Activated CD8-positive, alpha-beta memory T cell treated with anti-CD3 and anti-CD28 coated beads, Interleukin-2, amount 10 ng/mL, durations not matched to agents 7 days and 5 days (primary cell): ENCODE measurements at places on chromosomes 3 and 15.
A peak's percentile ranks its signal among the peaks of the same experiment; 100 is the strongest.

GRCh38 chr3:99984668-99985067, 129.6 kb downstream of the FILIP1L start:
- H3K4me3 ChIP-seq = no peak overlapping the region
- DNase-seq = no peak
- no peaks in the 10 kb centered on the region for H3K27me3 ChIP-seq
- no peak overlapping the region for H3K27ac ChIP-seq
- no peaks in the 10 kb centered on the region for H3K4me1 ChIP-seq
- H3K36me3 ChIP-seq = no peaks in the 10 kb centered on the region

DNA sequence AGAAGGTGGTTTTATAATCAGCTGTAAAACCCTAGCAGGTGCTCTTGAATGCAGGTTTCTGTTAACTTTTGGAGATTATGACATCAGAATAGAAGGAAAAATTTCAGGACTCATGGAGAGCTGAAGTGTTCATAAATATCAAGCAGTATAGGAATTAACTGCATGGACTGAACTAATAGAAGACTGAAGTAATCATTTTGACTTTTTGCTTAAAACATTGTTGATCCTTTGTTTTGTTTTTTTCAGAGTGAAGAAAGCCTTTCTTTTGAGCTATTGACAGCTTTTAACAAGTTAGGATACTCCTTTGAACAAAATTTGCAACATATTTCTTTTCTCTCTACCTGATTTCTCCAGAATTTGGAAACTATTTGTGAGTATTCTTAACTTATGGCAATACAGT, 70.6 kb upstream of the DAZL start:
- no peak for DNase-seq
- no peak overlapping the region for H3K4me3 ChIP-seq
- no peak overlapping the region for H3K27ac ChIP-seq
- H3K4me1 ChIP-seq = no peaks in the 10 kb centered on the region

- peaks cover 33% of the 10 kb centered on the region for H3K27me3 ChIP-seq
- DNase-seq = no peak
- H3K36me3 ChIP-seq = no peaks in the 10 kb centered on the region
- no peak overlapping the region for H3K27ac ChIP-seq
These were observed 59.1 kb upstream of the CSTA start for GRCh38 chr3:122265957-122266356.

- peak overlapping the region; percentile 70 for H3K4me3 ChIP-seq
- H3K36me3 ChIP-seq = peaks cover 24% of the 10 kb centered on the region
- DNase-seq = peak; percentile 76
- H3K27me3 ChIP-seq = no peaks in the 10 kb centered on the region
These were observed 4.2 kb downstream of the ZSCAN2 start for GRCh38 chr15:84604826-84605553.

GRCh38 chr15:57519806-57520205, 71.9 kb upstream of the MYZAP start:
- H3K4me3 ChIP-seq = no peak overlapping the region
- H3K36me3 ChIP-seq = no peaks in the 10 kb centered on the region
- peaks cover 12% of the 10 kb centered on the region for H3K27me3 ChIP-seq
- DNase-seq = no peak
- no peaks in the 10 kb centered on the region for H3K4me1 ChIP-seq
- no peak overlapping the region for H3K27ac ChIP-seq
